GF-D8 (cell line): ENCODE measurements at places on chromosomes 1 and 21.

DNA sequence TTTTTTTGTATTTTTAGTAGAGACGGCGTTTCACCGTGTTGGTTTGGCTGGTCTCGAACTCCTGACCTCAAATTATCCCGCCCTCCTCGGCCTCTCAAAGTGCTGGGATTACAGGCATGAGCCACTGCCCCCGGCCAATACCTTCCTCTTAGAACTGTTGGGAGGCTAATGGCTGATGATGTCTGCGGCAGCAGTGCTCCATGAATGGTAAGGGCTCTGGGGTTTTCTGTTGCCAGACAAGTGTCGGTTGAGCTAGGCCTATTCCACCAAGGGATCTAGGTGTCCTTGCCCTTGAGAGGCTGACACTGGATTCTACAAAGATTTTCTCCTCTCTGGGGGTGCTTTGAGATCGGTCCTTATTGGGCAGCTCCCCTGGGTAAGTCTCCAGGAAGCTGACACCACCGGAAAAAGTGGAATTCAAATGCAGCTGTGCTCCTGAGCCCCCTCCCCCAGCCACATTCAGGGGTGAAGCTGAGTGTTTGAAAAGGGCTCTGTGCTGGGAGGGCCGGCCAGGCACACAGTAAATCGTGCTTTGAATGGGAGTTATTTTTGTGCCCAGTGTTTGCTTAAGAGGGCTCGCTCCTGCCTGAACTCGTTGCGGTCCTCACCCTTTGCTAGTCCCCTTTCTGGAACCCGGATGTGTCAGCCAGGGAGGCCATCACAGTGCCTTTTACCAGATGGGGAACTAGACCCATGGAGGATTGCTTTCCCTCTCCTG, 5.2 kb downstream of the SOX13 start:
- DNase-seq = no peak

DNA sequence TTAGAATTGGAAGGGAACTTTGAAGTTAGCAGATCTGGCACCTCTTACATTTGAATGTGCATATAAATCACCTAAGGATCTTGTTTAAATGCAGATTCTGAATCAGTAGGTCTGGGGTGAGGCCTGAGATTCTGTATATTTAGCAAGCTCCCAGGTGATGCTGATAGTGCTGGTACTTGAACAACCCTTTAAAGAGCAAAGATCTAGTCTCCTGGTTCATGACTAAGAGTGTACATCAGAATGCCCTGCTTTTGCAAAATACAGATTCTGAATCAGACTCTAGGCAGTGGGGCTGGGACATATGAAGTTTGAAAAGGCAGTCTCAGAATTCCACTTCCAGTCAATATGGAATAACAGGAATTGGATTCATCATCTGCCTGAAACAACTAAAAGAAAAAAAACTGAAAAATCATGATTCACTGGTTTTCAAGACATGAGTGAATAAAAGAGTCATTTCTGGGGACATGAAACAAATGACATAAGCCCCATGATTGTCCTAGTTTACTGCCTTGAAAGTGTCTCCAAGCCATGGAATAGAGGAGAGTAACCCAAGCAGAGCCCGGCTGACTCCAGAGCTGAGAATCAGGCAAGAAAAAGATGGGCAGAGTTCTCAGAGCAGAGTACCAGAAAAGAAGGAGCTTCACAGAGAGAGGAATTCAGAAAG, 149.6 kb upstream of the SGIP1 start:
- DNase-seq = no peak

GRCh38 chr1:51936531-51936930, 54.0 kb downstream of the RAB3B start:
- no peak for DNase-seq

DNA sequence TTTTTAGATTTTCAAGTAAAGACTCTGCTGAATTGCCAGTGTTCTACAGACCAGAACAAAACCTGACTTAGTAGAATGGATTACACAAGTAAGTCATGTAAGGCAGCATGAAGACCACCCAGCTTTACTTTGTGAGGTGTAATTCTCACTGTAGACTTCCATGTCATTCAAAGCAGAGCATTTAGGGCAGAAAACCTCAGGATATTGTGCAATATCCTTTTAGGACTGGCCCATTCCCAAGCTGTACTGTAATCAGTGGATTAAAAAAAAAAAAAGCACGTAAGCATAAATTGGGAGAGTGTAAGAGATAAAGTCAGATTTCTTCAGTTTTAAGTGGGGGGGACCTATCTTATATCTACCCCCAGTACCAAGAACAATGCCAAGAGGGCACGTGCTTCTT, 380.5 kb upstream of the PRMT6 start:
- no peak for DNase-seq

- no peak for DNase-seq
Observed at GRCh38 chr1:38153066-38153777, 106.6 kb upstream of the POU3F1 start.

DNA sequence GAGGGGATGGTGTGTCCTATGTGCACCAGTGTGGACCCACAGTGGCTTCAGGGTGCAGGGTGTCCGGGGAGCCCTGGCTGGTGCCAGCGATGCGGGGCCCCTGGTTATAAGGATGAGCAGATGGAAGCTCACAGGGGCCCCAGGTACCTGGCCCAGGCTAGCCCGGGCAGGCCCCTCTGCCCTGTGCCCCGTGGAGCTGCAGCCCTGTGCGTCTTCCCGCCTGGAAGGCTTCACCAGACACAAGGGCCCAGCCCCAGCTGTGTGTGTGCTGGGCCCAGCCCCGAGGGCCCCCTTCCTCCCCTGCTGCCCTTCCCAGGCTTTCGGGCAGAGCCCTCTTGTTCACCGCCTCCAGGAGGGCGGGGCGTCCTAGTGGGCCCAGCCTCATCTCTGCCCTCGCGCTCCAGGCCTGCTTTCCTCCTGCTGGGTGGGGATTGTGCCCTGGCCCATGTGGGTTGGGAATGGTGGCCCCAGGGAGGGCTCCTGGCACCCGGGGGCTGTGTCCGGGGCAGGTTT, 15.9 kb downstream of the PFKL start:
- DNase-seq = no peak

DNA sequence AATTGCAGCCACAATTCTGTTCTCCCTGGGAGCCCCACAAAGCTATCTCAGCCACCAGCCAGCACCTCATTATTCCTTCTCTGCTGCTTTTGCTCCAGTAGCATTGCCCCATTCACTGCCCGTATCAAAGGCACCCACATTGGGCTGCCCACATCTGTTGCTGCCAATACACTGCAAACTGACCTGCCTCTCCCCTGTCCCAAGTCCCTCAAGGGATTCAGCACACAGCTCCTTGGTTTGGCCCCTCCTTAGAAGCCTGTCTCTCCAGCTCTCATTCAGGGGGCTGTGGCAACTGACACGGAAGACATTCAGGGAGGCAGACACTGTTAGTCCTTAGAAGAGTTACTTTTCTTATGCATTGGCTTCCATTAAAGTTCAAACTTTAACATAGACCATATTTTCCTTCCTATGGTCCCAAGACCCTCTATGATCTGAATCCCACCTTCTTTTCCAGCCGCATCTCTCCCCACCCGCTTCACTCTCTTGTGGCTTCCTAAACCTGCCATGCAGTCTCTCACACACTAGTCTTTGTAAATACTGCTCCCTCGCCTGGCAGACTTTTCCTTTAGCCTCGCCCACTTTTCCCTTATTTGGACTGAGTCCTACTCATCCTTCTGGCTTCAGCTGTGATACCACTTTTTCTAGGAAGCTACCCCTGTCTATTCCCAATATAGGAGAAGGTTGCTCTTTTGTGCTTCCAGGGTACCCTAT, 19.3 kb upstream of the KLHDC8A start:
- DNase-seq = no peak

DNA sequence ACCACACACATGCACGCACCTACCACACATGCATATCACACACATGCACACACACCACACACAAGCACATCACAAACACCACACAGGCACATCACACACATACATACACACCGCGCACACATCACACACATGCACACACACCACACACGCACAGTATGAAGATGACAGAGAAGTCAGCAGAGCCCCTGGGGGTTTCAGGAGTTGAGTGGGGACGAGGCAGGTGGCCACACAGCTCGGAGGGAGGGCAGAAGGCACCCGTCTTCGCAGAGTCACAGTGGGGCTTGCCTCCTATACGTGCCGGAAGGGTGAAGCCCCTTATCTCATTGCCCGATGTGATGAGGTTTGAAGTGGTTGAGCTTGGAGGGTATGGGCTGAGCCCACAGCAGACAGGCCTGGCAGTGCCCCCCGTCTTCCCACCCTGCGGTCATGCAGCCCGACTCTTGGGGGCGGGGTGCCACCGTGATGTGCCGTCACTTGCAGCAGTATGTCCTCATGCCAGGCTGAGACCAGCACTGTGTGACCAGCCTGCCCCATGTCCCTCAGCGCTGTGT, 9.9 kb downstream of the PDE9A start:
- DNase-seq = no peak

GRCh38 chr1:93668121-93668520, 13.5 kb downstream of the BCAR3 start:
- DNase-seq = no peak

- DNase-seq = no peak
Observed at GRCh38 chr1:203238535-203238934, 9.1 kb upstream of the CHIT1 start.

- no peak for DNase-seq
Observed at GRCh38 chr1:235327559-235328270, at the start of gene ARID4B. Gene ARID4B (minus strand): TSS chr1:235328179. CDS start chr1:235326919, 1,260 bp downstream.

GRCh38 chr1:227449051-227449450, 114.3 kb upstream of the ZNF678 start:
- no peak for DNase-seq

- DNase-seq = peak; percentile 62
Observed at GRCh38 chr1:199202331-199202730, 563.5 kb downstream of the PTPRC start.
